Fibroblast of skin of abdomen (primary cell): ENCODE measurements at places on chromosomes 6 and 20.

DNA sequence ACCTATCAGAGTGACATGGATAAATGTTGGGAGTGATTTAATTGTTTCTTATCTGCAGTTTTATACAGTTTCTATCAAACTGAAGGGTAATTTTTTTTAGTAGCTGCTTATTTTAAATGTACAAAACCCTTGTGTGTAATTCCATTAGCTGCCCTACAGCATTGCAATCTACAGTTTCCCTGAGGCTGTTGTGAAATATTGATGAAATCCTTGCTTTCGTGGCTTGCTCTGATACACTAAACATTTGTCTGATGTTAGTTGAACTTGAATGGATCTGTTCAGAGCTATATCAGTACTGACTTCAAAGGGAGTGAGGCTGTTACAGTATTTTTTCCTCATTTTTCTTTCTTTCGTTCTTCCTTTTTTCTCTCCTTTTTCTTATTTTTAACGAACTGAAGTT, 255.4 kb downstream of the TSHZ2 start:
- peak; percentile 41 for DNase-seq

DNA sequence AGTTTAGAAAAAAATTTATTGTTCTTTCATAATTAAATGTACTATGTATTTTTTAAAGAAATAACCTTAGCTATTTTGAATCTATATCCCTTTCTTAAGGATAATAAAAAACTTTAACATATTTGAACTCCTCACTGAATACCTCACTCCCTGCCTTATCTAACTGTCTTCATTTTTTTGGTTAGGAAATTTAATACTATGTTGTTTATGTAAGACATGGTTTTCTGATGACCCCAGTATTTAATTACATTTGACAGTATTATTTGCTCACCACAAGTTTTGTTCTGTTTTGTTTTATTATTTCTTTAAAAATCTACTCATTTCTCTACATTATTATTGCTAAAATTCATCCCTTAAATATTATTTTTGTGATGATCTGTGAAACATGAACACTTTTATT, 394.4 kb upstream of the ADGRB3 start:
- no peak for DNase-seq

- no peak for DNase-seq
These were observed 37.8 kb downstream of the FAM184A start for GRCh38 chr6:119040636-119041035.

DNA sequence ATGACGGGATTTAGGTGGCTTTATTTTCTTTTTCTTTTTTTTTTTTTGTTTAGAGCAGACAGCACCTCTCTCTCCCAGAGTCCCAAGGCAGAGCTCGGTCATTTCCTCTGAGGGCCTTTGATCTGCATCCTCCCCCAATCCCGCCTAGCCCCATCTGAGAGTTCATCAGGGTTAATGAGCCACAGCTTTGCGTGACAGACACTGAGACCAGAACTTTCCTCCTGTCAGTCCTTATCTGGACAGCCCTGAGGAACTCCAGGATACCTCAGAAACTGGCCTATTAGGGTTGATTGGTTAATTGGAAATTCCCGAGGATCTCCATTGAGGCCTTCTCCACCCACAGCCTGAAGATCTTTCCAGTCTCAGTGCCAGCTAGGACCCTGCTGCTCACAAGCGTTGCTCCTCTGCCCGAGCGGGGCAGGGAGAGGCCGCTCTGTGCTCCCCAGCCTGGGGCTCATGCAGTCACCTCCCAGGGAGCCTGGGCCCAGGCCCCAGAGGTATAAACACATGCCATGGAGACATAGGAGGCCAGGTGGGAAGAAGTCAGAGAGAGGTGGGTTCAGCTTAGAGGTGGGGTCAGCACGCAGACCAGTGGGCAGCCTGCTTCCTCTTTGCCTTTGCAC, 1.4 kb upstream of the LRRN4 start:
- DNase-seq: no peak

GRCh38 chr20:11266571-11266970, 592.8 kb upstream of the JAG1 start:
- DNase-seq: no peak

GRCh38 chr6:116265041-116265829, 11.4 kb upstream of the TSPYL4 start:
- DNase-seq: no peak

GRCh38 chr20:37727957-37728634, 34.3 kb downstream of the CTNNBL1 start:
- DNase-seq: no peak

DNA sequence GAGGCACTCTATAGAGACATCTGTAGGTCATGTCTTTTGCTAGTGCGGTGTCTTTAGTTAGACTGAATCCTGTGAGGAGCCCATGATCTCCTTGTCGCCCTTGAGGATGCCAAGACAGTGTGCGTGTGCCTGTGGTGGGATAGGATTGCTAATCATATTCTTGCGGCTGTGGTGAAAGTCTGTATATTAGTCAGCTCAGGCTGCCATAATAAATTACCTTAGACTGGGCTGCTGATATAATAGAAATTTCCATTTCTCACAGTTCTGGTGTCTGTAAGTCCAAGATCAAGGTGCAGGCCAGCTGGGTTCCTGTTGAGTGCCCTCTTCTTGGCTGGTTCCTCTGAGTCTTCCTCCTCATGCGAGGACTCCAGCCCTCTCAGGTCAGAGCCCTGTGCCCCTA, 141.2 kb downstream of the JARID2 start:
- peak; percentile 79 for DNase-seq

DNA sequence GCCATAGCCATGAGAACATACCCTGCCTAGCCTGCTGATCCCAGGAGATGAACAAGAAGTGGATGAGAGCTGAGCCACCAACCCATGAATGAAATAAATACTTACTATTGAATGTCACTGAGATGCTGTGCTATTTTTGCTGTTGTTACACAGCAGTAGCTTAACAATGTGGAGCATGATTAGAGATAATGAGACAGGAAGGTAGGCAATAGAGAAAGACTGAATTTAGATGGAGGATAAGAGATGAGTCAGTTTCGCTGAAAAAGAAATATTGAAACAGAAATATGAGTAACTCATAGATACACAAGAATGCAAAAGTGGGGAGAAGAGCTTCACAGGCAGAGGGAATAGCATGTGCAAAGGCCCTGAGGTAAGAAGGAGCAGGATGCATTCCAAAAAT, 94.9 kb upstream of the TOP1 start:
- DNase-seq: no peak
